ENCODE measurements at places on chromosomes 6 and 20.

- no peak for DNase-seq
Observed at GRCh38 chr20:24472426-24472825, 3.0 kb downstream of the SYNDIG1 start.

- DNase-seq, result no peak
Observed at GRCh38 chr6:154440422-154441043, 70.0 kb downstream of the CNKSR3 start.

- DNase-seq, result no peak
Observed at GRCh38 chr6:90221403-90221802, 75.2 kb downstream of the BACH2 start.

DNA sequence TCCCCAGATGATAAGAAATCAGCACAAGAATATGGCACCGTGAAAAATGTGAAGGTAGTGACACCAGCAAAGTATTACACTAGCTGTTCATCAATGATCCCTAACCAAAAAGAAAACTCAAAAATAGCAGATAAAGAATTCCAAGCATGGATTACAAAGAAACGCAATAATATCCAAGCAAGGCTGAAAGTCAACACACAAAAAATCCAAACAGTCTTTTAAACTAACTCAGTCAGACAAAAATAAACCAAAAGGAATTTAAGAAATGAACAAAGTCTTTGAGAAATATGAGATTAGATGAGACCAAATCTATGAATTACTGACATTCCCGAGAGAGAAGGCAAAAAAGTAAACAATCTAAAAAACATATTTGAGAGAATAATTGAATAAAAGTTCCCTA, 976.1 kb upstream of the MAP3K7 start:
- no peak for DNase-seq

DNA sequence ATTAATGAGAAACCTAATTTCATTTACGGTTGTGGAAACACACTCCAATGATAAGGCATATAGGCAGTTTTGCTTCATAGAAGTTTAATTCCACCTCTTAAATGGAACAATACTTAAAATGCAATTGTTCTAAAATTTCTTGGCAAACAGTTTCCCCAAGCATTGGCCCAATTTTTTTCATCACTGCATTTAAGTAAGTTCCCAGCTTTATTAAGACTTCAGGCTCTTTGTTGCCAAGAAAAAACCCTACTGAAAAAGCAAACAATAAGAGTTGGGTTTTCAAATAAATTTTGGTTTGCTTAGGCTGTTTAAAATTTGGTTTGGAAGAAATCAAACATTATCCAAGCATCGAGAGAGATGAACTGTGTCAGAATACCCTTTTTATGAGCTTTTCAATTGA, 690.9 kb upstream of the NRSN1 start:
- DNase-seq, result no peak

- no peak for DNase-seq
Observed at GRCh38 chr6:44291841-44292240, 21.3 kb downstream of the AARS2 start.

- DNase-seq, result no peak
Observed at GRCh38 chr6:167472148-167472547, 147.3 kb downstream of the TTLL2 start.

DNA sequence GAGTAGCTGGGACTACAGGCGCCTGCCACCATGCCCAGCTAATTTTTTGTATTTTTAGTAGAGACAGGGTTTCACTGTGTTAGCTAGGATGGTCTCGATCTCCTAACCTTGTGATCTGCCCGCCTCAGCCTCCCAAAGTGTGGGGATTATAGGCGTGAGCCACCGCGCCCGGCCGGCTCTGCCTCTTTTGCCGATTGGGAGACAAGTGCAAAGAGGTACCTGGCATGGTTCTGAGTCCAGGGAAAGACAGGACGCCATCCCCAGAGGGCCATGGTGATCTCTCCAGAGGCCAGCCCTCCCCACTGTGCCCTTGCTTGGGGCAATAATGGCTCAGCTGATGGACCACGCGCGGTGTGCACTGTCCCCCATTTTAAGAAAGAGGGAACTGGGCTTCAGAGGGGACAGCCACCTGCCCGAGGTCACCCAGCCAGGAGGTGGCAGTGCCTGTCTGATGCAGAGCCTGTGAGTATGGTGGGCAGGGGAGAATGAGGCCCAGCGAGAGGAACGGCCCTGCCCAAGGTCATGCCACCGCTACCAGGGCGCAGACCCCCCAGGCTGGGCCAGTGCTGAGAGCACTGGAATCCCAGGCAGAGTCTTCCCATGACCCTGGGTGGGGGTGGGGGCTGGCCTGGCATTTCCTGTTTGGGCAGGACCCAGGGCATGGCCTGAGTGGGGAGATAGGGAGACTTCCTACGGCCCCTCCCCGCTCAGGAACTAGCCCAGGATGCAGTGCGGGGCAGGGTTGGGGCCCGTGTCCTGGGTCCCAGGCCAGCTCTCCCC, 61.0 kb downstream of the SNAI1 start:
- no peak for DNase-seq

- DNase-seq, result no peak
Observed at GRCh38 chr20:49549801-49550551, 18.0 kb downstream of the PTGIS start.

DNA sequence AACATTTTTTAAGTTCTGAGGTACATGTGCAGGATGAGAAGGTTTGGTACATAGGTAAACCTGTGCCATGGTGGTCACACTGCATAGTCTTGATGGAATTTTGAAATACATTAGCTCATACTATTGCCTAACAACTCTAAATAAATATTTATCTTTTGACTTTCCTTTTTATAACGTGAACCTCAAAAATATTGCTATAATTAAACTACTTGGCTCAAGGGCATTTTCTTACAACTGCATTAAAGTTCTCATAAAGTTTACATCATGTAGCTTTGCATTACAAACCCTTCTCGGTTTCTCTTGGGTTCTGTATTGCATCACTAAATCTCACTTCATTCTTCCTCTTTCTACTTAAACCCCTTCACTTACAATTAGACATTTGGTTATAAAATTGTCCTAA, 636.0 kb upstream of the PTCHD4 start:
- no peak for DNase-seq

- DNase-seq, result no peak
Observed at GRCh38 chr20:43300901-43301300, 111.2 kb upstream of the PTPRT start.

DNA sequence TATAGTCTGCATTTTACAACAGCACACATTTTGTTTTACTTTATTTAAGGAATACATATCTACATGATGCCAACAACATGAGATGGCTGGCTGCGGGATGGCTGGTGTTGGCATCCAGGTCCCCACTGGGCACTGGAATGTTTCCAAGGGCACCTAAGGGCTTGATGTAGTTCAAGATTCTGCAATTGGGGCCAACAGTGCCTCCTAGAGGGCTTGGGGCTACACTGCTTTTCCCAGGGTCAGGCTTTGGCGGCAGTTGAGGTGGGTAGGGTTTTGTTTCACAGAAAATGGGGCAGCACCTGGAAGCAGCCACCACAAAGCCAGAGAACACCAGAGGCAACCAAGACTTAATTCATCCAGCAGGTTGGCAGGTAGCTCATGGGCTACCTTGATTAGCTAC, 202.2 kb upstream of the PRND start:
- DNase-seq, result no peak

DNA sequence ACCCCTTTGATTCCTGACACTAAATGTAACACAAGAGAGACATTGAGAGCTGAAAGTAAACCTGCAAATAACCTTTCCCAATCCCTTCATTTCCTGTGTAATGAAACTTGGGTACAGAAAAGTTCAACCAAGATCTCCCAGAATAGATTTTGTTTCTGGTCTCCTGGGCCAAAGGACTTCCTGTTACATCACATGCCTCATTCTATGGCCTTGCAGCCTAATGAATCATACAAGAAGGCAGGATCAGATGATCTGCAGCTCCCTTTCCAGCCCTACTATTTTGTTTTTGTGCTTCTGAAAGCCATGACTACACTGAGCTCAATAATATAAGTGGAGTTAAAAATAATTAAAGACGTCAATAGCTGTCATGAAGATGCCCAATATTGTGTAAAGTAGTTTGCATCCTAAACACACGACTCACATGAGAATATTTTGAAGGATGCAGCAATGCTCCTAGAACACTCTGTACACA, 73.4 kb upstream of the NOX3 start:
- no peak for DNase-seq

GRCh38 chr6:6191476-6191875, 129.0 kb downstream of the F13A1 start:
- DNase-seq, result no peak

DNA sequence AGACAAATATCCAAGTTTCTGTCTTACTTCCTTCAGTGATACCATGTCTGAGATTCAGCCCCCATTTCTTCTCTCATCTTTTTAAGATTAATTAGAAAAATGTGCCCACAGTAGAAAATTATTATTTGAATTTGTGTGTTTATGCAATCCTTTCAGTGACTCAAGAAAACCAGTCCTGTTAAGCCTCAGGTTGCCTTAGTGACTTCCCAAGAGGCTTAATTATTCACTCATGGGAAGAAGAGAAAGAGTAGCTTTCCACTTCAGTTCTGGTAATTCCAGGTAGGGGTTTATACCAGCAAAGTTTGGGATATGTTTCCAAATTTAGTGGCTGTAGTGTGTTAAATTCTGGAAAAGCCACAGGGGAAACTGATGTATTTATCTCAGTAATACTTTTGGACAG, 149.1 kb downstream of the RIMS1 start:
- DNase-seq, result no peak

GRCh38 chr6:10014557-10014956, 400.3 kb downstream of the TFAP2A start:
- DNase-seq, result no peak

GRCh38 chr6:167796192-167796981, 30.3 kb upstream of the AFDN start:
- no peak for DNase-seq

DNA sequence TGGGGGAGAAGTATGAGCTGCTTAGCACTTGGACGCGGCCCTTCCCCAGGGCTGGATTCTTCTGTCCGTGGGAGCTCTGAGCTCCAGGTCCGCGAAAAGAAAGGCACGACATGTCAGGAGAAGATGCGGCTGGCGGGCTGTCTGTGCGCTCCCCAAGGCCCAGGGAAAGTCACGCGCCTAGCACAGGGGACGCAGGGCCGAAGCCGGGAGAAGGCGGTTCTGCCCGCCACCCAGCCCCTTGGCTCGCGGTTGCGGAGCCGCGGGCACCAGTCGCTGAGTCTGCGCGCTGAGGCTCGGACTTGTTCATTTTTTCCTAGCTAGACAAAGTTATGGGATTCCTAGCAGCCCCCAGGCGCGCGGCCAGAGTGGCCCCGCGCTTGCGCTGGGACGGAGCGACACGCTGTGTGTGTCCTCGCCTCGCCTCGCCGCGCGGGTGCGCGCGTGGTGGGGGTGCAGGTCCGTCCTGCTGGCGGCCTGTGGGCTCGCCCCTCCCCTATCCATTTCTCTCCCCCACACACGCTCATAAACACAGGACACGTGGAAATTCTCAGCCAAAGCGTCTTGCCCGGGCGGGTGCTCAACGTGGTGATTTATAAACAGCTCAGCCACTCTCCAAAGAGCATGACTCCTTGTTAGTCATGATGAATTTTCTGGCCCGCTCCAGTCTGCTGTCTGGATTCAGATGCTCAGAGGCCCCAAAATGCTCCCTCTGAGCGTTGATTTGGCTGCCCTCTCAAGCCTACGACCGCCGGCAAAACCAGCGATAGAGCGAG, 1.9 kb upstream of the POU3F2 start:
- DNase-seq, result no peak

DNA sequence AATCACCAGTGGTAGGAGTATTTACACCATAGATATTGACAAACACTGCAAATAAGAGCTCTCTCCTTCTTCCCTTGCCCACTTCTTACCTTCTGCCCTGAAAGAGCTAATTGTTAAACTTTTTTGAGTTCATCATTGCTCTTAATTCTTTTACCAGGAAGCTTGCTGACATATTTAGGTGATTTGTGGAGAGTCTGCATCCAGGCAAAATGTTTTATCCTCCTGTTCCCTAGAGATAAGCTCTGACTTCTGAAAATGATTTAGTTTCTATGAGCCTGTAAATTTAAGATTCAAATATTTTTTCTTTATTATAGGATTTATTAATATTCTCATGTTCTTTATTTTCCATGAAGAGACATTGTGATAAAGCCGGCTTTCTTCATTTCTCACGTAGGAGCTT, 81.5 kb downstream of the ADGRB3 start:
- DNase-seq, result no peak

DNA sequence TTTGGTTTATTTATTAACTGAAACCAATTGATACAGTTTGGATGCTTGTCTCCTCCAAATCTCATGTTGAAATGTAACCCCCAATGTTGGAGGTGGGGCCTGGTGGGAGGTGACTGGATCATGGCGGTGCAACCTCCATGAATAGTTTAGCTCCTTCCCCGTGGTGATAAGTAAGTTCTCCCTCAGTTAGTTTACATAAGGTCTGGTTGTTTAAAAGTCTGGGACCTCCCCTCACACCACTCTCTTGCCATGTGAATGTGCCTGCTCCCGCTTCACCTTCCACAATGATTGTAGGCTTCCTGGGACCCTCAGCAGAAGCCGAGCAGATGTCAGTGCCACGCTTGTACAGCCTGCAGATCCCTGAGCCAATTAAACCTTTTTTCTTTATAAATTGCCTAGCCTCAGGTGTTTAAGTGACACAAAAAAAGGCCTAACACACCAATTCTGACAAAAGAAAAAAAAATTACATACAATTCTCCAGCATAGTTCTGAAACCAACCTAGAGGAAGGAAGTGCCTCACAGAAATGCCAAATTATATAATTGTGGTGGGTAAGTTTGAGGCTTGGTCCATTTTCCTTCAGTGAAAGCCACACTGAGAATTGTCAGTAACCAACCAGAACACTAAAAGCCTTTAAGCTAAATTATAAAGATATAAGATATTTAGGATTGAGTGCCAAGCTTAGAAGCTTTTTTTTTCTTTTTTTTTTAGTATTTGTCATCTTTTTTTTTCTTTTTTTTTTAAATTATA, 15.0 kb downstream of the MAP7 start:
- DNase-seq, result no peak

GRCh38 chr6:62217866-62218265, 68.2 kb downstream of the KHDRBS2 start:
- DNase-seq, result no peak

- DNase-seq, result no peak
Observed at GRCh38 chr20:44720621-44720996, 5.4 kb downstream of the CCN5 start.

Data from activated T-cell treated with anti-CD3 and anti-CD28 coated beads, Interleukin-2, amount 50 U/mL, for 1 hour (primary cell).